Effector CD8-positive, alpha-beta T cell (primary cell): ENCODE measurements at places on chromosomes 2 and 18.

GRCh38 chr2:174839662-174840061 lies 75.4 kb upstream of the CHRNA1 start:
- no peak for DNase-seq

DNA sequence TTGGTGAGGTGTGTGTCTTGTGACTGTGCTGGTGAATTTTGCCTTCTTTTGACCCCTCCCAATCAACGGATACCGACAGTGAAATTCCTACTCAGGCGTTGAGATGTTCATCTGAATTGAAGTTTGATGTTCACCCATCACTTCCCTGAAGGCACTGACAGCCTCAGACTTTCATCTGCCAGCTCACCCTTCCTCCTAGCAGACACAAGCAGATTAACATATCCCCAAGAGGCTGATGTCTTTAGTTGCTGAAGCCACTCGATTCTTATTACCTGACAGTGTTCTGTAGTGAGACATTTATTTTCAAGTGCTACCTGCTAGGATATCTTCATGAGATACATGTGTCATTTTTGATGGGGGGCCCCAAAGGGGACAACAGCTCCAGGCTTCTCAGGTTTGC lies 1330.1 kb upstream of the PIK3C3 start:
- no peak for DNase-seq

DNA sequence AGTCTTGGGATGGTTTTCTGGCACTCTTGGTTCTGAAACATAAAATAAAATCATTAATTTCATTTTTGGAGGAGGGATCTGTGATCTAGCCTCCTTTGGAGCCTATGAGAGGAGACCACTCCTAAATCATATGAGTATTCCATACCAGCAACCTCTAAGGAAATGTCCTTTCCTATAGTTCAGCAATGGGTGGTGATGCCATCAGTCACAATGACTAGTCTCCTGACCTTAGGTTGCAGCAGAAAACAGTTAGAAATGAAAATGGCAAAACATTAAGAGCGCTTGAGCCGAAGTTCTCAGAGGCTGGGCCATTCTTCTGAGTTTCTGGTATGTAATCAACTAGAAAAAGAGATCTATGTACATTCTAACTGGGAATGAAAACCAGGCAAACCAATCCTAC lies 56.5 kb downstream of the TMEM247 start:
- DNase-seq, result no peak

GRCh38 chr2:234676109-234676782 lies 179.4 kb upstream of the ARL4C start:
- no peak for DNase-seq

DNA sequence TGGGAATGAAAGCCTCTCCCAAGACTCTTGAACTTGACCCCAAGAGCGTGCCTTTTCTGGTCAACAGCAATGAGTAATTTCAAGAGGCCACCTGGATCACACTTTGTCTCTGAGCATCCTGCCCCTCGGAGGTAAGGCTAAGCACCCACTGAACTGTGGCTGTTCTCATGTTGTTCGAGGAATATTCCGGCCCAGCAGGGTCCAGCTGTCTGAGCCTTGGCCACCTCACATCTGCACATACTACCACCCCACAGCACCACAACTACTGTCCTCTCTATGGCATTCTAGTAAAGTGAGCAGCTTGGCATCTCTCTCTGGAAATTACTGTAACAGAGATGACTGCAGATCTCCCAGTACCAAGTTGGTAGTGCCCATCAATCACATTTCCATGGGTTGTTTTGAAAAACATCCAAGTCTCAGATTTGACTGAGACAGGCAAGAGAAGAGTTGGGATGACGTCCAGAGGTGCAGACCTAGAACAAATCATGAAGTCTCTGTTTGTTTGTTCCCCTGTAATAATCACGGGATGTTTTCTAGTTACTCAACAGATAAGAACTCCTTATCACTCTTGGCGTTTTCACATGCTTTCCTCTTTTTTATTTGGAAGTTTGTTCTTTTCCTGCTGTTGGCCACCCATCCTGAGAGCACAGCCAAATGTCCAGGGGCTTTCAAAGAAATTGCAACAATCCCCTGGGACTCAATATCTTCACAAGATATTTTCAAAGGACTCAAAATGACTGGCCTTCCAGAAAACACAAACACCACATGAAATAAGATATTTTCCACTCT lies 336.0 kb upstream of the TNP1 start:
- DNase-seq, result no peak

DNA sequence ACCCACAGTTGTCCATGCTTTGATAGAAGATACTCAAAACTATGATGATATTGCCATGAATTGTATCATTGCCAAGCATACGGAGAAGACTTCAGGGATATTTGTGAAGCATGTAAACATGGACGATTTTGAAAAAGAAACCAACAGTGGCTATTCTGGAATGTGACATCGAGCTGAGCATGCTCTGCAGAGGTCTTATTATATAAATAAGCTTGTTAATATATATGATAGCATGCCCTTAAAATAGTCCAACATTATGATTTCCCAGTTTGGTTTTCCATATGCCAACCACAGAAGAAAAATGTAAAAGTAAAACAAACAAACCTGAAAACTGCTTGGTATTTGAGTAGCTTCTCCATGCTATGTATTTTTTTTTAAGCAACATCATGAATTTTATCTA lies 159.1 kb downstream of the LNPK start:
- no peak for DNase-seq

DNA sequence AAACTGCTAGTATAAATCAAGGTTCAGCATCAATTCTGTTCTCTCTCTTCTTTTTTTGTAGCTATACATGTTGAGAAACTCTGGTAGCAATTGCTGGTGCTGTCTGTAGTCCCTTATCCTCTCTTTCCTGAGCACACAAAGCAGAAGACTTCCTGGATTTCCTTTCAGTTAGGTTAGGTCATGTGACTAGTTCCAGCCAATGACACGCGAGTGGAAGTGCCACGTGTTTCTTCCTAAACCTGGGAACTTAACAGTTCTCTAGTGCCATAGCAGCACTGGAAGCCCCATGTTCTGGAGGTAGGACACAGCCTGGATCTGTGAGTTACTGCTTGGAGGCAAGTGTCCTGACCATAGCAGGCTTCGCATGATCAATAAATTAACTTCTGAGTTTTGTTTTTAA lies 125.9 kb downstream of the PLA2R1 start:
- no peak for DNase-seq

GRCh38 chr2:192416060-192416459 lies 221.3 kb upstream of the TMEFF2 start:
- no peak for DNase-seq

DNA sequence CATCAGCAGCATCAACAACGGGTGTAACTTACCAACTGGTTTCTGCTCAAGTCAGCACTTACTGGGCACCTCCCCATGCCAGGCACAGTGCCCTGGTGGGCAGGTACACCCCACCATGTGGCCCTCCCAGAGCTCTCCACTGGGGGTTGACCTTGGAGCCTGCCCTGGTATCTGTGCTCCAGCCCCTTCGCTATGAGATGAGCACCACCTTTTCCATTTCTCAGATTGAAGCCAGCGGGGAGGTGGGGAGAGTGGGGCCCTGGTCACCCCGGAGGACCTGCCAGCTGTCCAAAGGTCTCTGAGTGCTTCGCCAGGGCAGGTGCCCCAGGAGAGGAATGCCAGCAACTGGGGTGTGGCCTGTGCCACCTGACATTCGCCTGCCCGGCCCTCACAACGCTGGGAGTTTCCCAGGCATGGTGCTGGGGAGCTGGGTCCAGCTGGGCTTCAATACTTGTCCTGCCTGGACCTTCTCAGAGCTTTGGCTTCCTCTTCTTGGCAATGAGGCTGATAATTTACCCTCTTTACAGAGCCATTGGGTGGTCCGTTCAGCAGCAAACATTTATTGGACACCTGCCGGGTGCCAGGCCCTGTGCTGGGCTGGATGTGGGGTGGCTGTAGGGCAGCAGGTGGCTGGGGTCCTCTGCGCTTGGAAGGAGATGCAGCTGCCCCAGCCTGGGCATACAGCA lies 5.9 kb upstream of the ZAP70 start:
- no peak for DNase-seq

DNA sequence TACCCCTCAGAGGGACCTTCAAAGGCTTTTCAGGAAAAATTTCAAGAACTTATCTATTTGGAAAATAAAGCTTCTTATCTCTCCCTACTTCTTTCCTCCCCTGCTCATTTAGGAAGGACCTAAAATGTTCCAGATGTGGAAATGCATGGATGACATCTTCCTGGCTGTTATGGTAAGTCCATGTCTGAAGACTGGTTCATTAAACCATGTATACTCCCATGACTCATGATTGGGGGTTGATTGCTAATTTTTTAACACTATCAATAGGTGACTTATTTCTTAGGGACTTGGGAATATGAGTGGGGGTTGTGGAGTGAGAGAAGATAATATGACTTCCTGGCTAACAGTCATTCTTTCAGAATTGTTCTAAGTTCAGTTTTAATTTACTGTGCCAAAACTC lies 104.0 kb upstream of the PARD3B start:
- no peak for DNase-seq

- DNase-seq, result no peak
These were observed 10.6 kb downstream of the SCN3A start for GRCh38 chr2:165193178-165193777.

DNA sequence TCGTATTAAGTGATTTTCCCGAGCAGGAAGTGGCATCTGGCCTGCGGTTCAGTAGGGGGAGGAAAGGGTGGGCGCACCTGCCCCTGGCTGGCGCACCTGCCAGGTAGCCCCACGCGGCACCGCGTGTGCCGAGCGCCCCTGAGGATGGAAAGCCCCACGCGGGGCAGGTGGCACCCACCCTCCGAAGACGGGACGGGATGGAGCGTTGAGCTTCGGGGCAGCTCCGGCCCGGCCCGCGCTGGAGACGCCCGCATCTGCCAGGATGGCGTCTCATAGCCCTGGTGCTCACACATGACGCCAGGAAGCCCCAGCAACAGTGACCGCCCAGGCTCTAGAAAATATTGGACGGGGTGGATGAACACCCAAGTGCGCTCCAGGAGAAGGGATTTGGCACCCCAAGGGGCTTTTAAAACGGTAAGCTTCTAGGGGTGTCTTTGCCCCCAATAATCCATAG lies 2.5 kb upstream of the NFATC1 start:
- DNase-seq, result no peak

GRCh38 chr2:227592694-227593387 lies 5.9 kb upstream of the SCYGR2 start:
- no peak for DNase-seq

- peak; percentile 8 for DNase-seq
These were observed 44.6 kb downstream of the HAUS1 start for GRCh38 chr18:46148810-46149209.

- no peak for DNase-seq
These were observed 23.8 kb upstream of the CCL20 start for GRCh38 chr2:227789803-227790202.

DNA sequence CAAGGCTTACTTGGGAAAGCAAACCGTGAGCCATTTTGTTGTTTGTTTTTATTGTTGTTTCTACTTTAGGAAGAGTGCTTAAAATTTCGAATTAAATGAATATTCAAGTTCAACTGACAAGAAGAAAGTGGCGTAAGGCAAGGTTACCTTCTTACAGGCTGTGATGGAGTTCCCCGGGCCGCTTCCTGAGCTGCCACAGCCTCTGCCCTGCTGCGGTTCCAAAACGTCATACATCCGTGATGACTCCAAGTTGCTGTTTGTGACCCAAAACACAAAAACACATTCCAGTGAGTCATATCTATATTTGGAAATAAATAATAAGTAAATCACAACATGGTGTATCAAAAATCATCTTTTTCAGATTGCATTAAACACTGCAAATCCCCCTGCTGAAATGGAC lies 49.7 kb downstream of the SPHKAP start:
- DNase-seq, result no peak

GRCh38 chr18:47996091-47996541 lies 65.7 kb upstream of the SMAD2 start:
- no peak for DNase-seq

- DNase-seq, result no peak
These were observed 153.7 kb upstream of the FBXO11 start for GRCh38 chr2:48059975-48060374.

DNA sequence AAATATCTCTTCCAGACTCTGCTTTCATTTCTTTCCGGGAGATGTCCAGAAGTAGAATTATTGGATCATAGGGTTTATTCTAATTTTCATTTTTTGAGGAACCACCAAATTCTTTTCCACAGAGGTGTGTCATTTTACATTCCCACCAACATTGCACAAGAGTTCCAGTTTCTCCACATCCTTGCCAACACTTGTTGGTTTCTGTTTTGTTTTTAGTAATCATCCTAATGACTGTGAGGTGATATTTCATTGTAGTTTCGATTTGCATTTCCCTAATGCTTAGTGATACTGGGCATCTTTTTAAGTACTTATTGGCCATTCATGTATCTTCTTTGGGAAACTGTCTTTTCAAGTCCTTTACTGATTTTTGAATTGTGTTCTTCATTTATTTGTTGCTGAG lies 513.1 kb downstream of the PARD3B start:
- no peak for DNase-seq

DNA sequence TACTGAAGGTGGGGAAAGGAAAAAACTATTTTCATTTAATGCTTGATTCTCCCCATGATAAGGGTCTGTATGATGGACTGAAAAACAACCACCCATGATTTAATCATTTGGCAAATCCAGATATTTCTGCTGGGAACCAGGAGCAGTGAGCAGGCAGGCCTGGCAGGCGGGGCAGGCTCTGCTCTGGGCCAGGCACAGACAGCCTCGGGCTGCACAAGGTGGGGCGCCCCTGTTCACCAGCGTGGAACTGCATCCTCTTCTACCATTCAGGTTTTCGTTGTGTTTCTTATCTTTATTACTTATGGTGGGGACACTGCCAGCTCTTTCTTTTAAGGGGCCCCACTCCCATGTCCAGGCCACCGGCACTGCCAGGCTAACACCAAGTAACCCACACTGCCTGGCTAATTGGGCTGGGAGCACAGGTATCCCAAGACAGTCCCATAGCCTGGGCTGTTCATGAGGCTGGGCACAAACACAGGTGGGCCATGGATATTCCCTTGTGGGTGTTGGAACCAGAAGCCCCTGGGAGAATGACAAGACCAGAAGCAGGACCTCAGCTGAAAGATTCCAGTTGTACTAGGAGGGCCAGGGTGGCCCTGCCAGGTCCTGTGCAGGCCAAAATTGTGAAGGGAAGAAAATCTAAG lies 57.1 kb upstream of the RALBP1 start:
- DNase-seq, result no peak

DNA sequence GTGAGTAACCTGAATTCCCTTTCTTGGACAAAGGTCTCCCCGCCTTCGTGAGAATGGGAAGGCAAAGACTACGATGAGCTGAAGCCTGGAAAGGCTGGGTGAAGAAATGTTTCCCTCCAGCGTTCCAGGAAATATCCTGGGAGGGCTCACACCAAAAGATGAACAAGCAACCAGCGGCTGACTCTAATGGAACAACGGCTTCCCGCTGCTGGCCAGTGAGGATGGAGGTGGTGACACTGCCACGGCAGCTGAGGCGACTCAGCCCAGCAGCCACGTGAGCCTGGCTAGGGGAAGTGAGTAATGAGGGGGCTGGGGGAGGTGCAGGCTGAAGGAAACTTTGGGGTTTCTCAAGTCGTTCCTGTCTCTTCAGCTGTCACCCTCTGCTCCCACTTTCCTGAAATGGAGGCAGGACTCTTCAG lies 105.0 kb upstream of the SMAD7 start:
- no peak for DNase-seq

- DNase-seq, result no peak
These were observed 54.8 kb downstream of the KIAA2012 start for GRCh38 chr2:202127687-202128331.
